ENCODE measurements at places on chromosomes 12 and 14.

- DNase-seq = no peak
These were observed 144.7 kb upstream of the FUT8 start for GRCh38 chr14:65267856-65268255.

- DNase-seq = no peak
These were observed 19.5 kb downstream of the C14orf132 start for GRCh38 chr14:96058576-96059200.

GRCh38 chr14:59283361-59283760 is 94.9 kb downstream of the DAAM1 start:
- no peak for DNase-seq

- DNase-seq = no peak
These were observed 272.7 kb upstream of the DIO3 start for GRCh38 chr14:101288436-101289229.

DNA sequence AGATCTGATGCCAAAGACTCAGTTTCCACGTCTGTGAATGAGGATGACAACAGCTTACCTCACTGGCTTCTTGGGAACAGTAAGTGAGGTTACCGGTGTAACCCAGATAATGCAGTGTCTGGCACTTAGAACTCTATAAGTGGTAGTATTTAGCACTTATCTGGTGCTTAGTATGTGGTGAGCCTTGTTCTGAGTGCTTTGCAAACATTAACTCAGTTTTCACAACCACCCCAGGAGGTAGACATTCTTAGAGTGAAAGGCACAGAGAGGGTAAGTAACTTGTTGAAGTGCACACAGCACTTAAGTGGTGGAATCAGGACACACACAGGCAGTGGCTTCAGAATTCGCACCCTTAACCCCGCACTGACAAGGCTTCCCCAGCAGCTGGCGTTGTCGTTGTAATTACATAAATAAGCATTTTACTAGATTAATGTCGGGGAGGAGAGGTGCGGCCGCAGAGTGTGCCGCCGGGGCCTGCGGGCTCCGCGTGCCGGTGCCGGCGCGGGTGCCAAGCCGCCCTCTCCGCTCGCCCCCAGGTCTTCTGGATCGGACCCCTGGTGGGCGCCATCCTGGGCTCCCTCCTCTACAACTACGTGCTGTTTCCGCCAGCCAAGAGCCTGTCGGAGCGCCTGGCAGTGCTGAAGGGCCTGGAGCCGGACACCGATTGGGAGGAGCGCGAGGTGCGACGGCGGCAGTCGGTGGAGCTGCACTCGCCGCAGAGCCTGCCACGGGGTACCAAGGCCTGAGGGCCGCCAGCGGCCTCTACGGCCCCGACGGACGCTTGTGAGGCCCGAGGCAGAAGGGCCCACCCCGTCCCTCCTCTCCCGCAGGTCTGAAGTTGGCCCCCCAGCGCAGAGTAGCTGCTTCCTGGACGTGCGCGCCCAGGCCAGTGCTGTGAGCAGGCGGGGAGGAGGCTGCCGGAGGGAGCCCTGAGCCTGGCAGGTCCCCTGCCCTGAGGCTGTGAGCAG is 4.6 kb downstream of the AQP2 start:
- DNase-seq = no peak

GRCh38 chr14:70032016-70032415 is 152.8 kb downstream of the SMOC1 start:
- DNase-seq = no peak

GRCh38 chr14:91244501-91244901 is at the start of gene GPR68:
GPR68 (minus strand) TSS chr14:91244704; CDS start chr14:91235050, 9,654 bp downstream.
- no peak for DNase-seq

DNA sequence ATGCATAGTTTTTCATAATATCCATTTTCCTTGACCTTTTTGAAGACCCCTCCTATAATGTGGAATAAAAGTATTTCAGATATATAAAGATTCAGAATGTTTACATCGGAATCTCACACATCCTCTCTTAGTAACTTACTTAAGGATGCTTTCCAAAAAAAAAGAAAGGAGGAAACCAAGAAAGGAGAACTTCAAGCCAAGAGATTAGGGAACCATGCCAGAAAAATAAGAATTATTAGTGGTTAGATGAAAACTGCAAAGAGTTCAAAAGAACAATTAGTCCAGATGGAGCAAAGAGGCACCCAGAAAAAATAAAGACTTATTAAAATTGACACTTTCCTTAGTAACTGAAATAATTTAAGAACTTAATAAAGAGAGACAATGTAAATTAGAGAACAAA is 179.2 kb downstream of the DUSP6 start:
- DNase-seq = no peak

DNA sequence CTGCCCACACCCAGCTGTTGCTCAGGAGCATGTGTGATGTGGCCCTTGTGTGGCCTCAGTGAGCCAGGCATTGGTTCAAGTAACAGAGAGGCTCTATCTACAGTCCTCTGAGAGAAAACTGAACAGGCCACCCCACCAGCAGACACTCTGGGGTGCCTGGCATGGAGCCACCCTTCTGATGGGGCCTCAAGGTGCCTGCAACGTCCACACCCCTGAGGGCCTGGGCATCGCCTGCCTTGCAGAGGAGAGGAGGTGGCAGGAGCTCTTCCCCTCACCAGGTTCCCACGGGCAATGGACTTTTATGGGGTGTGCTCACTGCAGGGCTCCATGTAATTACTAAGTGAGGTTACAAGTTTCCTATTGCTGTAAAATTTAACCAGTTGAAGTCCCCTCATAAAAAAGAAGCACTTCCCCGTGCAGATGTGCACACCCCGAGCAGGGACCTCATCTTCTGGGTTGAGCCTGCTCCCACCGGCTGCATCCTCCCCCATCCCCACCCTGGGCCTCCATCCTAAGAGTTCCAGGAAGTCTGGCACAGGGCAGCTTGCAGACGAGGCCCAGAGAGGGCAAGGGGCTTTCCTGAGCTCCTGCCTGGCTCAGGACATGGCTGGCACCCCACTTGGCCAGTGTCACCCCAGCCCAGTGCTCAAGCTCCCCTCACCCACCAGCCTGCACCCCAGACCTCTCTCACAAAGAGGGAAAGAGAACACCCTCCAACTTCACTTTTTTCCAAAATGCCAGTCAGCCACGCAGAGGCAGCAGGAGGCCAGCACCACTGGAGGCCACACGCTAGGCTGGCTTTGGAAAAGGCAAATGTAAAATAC is 270.4 kb upstream of the RTL1 start:
- DNase-seq = no peak

GRCh38 chr12:98296462-98297079 is 218.8 kb upstream of the TMPO start:
- no peak for DNase-seq

DNA sequence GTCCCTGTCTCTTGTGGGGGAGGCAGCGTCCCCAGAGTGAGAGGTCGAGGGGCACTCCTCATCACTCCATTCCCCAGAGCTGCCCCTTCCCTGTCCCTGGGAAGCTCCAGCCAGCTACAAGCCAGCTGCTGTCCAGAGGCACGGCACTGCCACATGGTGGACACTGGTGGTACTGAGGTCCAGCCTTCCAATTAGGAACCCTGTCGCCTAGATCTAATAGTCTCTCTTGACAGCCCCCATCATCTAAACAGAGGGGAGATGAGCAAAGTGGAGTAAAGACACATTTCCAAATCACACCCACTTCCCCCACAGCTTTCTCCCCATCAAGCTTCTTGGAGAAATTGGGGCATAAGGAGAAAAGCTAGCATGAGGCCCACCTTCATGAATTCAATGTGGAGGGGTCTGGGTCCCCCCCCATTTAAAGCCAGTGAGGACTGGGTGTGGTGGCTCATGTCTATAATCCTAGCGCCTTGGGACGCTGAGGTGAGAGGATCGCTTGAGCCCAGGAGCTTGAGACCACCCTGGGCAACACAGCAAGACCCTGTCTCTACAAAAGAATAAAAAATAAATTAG is 2.1 kb upstream of the INHBE start:
- DNase-seq = peak; percentile 51

GRCh38 chr12:129964826-129965457 is 61.1 kb upstream of the TMEM132D start:
- DNase-seq = no peak

GRCh38 chr12:132695431-132695830 is 8.0 kb downstream of the PXMP2 start:
- no peak for DNase-seq
